ENCODE measurements at places on chromosomes 2 and 18.

GRCh38 chr2:225668606-225669266 is 269.2 kb downstream of the NYAP2 start:
- H3K36me3 ChIP-seq: no peaks in the 10 kb centered on the region
- peaks cover 34% of the 10 kb centered on the region for H3K27me3 ChIP-seq
- H3K4me1 ChIP-seq: peaks cover 4% of the 10 kb centered on the region
- DNase-seq: no peak

- no peaks in the 10 kb centered on the region for H3K4me1 ChIP-seq
- no peaks in the 10 kb centered on the region for H3K36me3 ChIP-seq
- H3K27ac ChIP-seq: no peak overlapping the region
- H3K4me3 ChIP-seq: no peak overlapping the region
- no peaks in the 10 kb centered on the region for H3K27me3 ChIP-seq
- DNase-seq: no peak
Measured at GRCh38 chr18:1784113-1784512, 787.2 kb downstream of the METTL4 start.

DNA sequence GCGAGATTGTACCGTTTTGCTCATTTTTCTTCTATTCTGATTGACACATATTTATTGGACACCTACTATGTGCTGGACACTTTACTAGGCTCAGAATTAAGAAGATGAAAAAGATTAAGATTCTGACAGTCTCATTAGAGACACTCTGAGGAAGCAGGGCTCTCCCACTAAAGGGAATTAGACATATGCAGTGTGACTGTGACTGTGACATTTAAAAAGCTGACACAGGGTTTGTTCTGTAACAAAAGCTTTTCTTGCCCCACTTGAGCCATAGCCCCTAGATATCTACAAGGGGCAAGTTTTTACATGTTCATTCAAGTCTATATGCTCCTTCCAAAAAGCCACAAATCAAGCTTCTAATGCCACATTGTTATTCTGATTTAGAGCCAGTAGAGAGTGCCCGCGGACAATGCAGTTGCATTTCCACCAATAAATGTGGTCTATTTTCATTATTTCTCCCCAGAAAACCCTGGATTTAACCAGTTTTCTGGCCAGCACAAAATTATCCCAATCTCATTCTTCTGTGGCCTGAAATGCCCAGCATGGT is 9.8 kb downstream of the ARHGAP25 start:
- DNase-seq: no peak
- H3K36me3 ChIP-seq: peaks cover 28% of the 10 kb centered on the region
- peak overlapping the region; percentile 55 for H3K4me3 ChIP-seq
- H3K4me1 ChIP-seq: peaks cover 86% of the 10 kb centered on the region

DNA sequence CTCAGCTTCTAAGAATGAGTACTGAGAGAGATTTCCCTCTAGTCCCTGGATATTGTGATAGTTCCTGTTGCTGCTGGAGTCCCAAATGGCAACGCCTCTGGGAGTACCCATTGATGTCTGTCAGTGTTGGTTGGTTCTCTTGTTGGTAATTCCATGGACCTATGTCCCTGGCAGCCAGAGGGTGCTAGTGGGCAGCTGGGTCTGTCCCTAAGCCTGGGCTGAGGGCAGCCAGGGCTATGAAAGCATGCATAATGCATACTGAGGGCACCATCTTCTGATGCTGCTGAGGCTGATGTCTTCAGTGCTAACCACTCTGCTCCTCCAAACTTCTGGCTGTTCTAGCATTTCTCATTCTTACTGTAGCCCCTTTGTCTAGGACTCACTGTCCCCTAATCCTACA is 35.9 kb downstream of the NABP1 start:
- DNase-seq: no peak
- H3K36me3 ChIP-seq: peaks cover 15% of the 10 kb centered on the region
- H3K27ac ChIP-seq: no peak overlapping the region
- peaks cover 3% of the 10 kb centered on the region for H3K4me1 ChIP-seq
- no peak overlapping the region for H3K4me3 ChIP-seq

DNA sequence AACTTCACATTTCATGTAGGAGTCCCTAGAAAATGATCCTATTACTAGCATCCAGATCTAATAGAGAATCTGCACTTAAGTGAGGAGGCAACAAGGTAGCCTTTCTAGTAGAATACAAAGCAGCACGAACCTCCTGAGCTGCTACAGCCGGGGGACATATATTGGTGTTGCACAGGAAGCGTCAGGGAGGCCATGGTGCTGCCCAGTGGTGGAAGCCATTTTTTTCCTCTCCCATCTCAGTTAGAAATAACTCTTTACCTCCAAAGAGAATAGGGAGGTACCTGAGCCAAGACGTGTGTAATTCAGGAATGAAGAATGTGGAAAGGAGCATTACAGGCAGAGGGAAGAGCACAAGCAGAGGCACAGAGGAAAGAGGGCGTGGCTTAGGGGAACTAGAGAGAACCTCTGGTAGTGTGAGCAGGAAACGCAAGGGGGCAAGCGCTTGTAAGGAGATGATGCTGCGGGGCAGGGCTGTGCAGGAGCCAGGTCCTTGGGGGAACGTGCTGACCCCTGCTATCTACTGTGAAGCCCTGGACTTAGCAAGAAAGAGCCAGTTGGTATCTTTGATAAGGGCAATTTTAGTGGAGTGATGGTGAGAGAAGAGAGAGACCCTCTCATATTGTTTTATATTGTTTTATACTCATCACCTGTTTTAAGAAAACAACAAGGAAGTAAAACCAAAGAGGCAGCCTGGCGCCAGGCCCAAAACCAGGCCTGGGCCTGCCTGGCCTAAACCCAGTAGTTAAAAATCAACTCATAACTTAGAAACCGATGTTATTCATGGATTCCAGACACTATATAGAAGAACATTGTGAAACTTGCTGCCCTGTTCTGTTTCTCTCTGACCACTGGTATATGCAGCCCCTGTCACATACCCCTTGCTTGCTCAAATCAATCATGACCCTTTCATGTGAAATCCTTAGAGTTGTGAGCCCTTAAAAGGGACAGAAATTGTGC is 50.0 kb upstream of the TTC39C start:
- H3K36me3 ChIP-seq: peaks cover 3% of the 10 kb centered on the region
- peaks cover 47% of the 10 kb centered on the region for H3K4me1 ChIP-seq
- H3K27me3 ChIP-seq: no peaks in the 10 kb centered on the region
- peak overlapping the region; percentile 96 for H3K27ac ChIP-seq
- peak overlapping the region; percentile 59 for H3K4me3 ChIP-seq

- DNase-seq: no peak
- H3K27ac ChIP-seq: peak overlapping the region; percentile 94
- peak overlapping the region; percentile 50 for H3K4me3 ChIP-seq
- H3K27me3 ChIP-seq: no peaks in the 10 kb centered on the region
- peaks cover 50% of the 10 kb centered on the region for H3K4me1 ChIP-seq
- no peaks in the 10 kb centered on the region for H3K36me3 ChIP-seq
Measured at GRCh38 chr2:232316461-232317330, 61.9 kb upstream of the ALPP start.

DNA sequence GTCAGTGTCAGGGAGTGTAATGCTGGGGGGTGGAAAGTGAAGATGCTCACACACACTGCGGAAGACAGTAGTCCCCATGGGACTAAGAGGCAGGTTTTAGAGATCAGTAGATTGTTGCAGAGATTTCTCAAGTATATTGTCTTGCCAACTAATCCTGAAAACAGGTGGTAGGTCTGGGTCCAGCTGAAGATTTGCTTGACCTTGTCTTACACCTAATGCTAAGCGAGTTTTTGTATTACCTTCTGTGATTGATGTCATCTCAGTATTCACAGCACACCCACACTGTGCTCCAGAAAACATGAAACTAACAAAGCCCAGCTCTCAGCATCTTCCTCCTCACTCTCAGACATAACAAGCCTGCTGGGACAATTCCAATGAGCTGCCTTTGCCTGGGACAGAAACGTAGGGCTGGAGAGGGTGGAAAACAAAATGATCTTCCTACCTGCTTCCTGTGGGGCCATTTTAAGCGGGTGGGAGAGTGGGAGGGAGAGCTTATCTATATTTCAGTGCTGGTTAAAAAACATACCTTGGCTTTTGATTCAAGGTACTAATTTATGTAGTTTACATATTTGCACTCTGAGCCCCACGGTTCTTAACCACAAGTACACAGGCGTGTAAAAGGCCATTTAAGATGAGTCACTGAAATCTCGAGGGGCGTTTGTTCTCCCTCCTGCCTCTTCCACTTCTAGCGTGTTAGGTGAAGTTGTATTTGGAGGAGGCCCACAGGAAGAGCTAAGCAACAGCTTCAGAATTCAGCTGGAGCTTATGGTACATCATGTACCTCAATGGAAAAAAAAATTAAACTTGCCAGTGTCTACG is 23.1 kb upstream of the RBMS1 start:
- no peak overlapping the region for H3K27ac ChIP-seq
- peaks cover 12% of the 10 kb centered on the region for H3K4me1 ChIP-seq
- H3K4me3 ChIP-seq: no peak overlapping the region
- DNase-seq: no peak

DNA sequence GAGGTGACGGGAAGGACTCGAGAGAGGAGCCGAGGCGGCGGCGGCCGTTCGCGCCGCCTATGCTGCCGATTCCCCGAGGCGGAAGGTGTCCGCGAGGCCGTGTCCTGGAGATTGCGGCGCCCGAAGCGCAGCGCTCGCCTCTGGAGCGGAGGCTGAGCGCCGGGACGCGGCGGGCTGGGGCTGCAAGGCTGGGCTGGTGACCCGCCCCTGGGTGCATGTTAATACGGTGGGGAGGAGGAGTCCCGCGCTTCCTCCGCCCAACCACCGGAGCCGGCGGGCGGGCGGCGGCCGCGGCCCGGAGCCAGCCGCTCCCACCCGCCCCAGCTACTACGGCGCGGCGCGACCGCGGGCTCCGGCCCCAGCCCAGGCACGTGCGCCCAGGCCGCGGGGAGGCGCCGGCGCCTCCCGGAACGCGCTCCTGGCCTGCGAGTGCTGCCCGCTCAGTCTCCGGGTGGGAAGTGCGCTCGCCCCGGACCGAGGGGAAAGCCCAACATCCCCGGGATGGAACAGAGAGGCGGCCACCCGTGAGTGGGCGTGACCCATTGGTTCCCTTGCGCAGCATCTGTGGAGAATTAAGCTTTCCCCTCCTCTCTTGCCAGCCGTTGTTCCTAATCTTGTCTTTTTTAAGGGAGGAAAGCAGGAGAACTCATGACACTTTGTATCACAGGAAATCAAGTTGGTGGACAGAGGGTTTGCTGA is at the start of gene DLGAP1:
DLGAP1 (minus strand) TSS at position 195 of the 699 bp plus-strand sequence.
- no peak for DNase-seq
- H3K4me3 ChIP-seq: peak within 1 kb of the TSS; percentile 76
- H3K27ac ChIP-seq: no peak within 1 kb of the TSS

DNA sequence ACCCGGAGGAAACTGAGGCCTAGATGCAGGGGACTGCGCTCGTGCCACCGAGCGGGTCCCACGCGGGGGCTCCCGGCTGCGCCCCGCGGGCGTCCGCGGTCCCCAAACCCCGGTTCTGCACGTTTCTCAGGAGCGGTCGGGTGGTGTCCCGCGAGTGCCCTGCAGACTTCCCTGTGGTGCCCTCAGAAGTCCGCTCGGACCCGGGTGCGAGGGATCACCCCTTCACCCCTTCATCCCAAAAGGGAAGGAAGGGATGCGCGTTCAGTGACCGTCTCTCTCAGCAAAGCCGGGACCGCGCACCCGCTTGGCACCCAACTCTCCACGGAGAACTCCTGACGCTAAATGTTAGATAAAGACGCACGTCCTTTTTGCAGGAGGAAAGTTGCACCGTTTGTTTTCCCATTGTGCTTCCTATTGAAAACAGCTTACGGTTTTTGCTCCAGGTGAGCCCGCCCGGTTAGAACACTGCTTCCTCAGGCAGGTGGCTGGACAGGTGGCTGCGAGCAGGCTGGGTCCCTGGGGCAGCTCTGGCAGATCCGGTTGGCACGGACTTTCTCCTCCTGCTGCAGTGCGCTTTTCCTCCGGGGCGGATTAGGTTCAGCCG is 779 bp downstream of the DGKD start:
- H3K4me3 ChIP-seq: peak overlapping the region; percentile 91
- no peak for DNase-seq
- H3K4me1 ChIP-seq: peaks cover 64% of the 10 kb centered on the region
- peak overlapping the region; percentile 56 for H3K27ac ChIP-seq
- no peaks in the 10 kb centered on the region for H3K27me3 ChIP-seq
- peaks cover 13% of the 10 kb centered on the region for H3K36me3 ChIP-seq

DNA sequence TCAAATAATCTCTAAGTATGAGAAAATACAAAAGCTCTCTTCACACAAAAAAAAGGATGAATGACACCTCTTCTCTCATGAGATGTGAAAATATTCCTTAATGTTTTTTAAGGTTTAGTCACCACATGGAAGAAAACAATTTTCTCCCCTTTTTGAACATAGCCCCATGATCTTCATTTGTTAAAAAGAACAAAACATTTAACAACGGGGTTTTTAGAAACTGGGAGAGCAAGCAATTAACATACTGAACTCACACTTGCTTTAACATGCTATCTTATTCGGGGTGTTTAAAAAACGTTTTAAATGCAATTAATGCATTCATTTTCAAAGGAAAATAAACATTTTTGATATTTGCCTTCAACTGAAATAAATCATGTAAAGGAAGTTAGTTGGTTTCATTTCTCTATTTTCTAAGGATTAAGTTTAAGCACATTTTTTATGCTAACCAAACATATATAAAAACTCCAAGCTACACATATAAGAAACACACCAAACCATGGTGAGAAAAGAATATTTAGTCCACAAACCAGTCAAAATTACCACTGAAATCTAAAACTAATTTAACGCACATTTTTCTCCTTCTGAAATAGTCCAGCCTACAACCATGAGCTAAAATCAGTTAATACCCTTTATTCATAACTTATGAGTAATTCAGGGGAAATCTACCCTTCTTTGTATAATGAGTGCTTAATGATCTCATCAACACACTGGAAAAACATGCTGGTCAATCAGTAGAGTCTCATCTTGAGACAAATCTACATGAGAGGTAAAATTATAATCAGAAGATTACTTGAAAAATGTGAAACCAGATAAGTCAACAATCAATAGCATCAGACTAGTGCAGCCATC is 8.2 kb downstream of the FBXO11 start:
- H3K4me3 ChIP-seq: peak overlapping the region; percentile 57
- H3K4me1 ChIP-seq: peaks cover 42% of the 10 kb centered on the region
- peak overlapping the region; percentile 84 for H3K27ac ChIP-seq
- no peaks in the 10 kb centered on the region for H3K36me3 ChIP-seq
- no peak for DNase-seq

DNA sequence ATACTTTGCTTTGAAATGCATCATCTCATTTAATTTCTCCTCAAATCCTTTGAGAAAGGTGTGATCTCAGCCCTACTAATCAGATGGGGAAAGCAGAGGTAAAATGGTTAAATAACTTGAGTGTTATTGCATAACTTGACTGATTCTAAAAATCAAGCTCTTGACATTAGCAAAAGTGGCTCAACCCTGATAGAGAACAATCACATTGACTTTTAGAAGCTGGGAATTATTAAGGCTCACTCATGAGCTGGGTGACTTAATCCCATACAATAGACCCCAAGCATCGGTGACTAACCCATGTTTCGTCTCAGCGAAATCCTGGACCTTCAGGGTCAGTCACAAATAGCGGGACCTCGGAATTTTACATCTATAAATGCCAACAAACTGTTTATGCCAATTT is 378.9 kb downstream of the NBAS start:
- peaks cover 5% of the 10 kb centered on the region for H3K36me3 ChIP-seq
- DNase-seq: no peak
- H3K4me3 ChIP-seq: no peak overlapping the region
- H3K27ac ChIP-seq: no peak overlapping the region
- H3K4me1 ChIP-seq: peaks cover 28% of the 10 kb centered on the region

Data from T-helper 17 cell (primary cell).